Astrocyte (in vitro differentiated cells and primary cell): ENCODE measurements at places on chromosomes 7 and 10.
A peak's percentile ranks its signal among the peaks of the same experiment; 100 is the strongest.

- DNase-seq: no peak
Measured at GRCh38 chr7:27091105-27091504, 4.7 kb downstream of the HOXA1 start.

DNA sequence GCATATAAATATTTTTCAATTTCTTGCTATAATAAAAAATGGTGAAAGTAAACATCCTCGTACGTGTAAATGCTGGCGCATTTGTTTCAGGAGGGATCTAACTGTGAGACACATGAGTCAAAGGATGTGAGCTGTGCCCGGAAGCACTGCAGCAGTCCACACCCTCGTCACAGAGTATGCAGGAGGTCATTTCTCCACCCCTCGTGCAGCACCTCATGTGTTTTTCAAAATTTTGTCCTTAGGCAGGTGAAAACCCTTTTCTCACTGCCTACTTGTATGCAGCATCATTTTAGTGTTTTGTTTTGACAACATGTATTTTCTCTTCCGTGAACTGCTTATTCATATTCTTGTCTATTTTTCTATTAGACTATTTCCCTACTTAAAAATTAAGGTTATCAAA lies 162.7 kb downstream of the AVL9 start:
- peak; percentile 45 for DNase-seq

DNA sequence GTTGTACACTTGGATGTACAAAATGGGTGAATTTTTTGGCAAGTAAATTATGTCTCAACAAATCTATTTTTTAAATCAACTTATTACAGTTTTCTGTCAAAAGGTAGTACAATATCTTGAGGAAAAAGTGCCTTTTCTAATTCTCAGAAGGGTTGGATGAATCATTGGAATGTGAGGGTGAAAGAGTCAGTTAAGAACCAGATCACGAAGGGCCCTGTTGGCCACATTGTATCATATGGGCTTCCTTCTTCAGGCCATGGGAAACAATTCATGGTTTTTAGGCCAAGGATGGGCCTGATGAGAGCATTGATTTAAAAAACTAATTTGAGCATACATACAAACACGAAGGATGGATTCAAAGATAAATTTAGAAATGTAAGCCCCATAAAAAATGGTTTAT lies 503.7 kb downstream of the TNS3 start:
- DNase-seq: peak; percentile 40

GRCh38 chr7:93232673-93233018 lies 480 bp downstream of the VPS50 start:
- DNase-seq: no peak

DNA sequence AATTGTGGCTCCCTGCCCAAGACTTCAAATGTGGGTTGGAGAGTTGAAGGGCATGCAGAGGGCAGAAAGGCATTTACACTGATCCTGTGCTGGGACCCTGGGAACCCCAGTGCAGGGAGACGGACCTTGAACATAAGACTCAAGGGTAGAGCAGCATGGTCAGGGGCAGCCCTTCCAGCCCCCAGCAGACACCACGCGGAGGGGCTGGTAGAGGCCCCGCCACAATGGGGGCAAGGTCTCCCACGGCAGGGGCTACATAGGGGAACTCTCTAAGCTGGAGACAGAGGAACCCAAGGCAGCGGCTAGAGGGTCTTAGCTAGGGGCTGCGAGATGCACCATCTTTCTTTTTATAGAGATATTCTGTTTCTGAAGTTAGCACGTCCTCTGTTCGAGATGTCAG lies 45.2 kb upstream of the EBF3 start:
- no peak for DNase-seq

- DNase-seq: no peak
Measured at GRCh38 chr7:107450970-107451369, 18.9 kb upstream of the GPR22 start.

DNA sequence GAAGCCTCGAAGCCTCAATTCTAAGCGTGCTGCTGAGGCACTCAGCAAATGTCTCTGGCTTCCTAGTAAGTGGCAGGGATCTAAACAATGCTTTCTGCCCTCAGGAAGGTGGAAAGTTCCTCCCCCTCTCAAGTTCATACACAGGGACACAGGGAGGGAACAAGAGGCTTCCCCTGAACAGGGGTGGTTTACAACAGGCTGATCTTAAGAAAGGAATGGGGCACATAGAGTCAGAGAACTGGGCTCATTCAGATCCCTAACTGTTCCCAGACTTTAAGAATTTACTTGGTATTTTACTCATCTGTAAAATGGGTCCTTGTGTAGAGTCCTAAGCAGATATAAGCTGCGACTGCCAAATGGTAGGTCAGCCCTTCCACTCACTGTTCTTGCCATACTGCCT lies 2.5 kb downstream of the TNS3 start:
- DNase-seq: no peak

DNA sequence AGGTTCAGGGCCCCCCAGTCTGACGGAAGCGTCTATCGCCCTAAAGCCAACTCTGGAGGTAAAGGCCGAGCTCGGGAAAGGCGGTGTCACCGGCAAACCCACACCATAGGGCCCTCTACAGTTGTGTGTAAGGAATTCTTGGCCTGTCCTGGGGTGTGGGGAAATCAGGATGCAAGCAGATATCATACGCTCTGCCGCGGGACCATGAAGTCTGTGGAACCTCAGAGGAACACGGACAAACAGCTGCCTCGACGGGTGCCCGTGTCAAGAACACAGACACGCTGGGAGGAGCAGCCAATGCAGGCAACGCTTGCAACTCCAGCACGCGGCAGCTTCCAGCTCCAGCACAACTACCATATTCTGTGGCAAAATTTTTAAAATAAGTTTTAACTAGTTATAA lies 157.9 kb downstream of the DIP2C start:
- DNase-seq: no peak

GRCh38 chr7:32582036-32582435 lies 86.7 kb downstream of the AVL9 start:
- no peak for DNase-seq

DNA sequence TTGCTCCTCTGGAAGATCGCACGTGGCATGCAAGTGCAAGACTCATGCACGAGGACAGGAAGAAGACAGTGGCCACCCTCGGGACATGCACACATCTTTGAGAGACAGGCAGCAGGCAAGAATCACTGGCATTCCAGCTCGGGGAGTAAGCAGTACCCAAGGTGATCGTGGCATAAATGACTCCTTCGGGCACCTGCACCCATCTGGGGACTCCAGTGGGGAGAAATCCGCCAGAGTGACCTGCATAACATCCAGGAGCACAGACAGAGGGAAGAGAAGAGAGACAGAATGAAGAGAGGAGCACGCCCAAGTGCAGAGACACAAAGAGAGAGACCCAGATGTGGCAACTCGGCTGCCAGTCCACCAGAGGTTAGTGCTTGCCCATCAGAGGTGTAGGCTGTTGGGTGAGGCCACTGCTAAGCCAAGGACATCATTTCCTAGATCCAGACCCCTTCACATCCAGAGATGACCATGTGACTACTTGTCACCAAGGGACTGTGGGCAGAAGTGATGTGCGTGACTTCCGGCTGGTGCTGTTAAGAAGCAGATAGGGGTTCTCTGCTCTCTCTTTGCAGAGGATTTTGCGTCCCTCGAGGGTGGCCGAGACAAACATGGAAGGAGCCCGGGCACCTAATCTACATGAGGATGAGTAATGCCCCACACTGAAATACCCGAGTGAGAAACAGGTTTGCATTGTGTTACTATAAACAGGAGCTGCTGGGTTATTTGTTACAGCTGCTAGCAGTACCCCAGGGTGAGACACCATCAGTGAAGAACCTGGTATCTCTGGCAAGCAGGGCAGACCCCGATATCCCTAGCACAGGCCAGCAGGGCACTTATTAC lies 80.6 kb downstream of the VWA2 start:
- DNase-seq: no peak

GRCh38 chr10:36736311-36736710 lies 389.1 kb upstream of the ANKRD30A start:
- DNase-seq: no peak

- DNase-seq: no peak
Measured at GRCh38 chr10:89853781-89854191, 152.4 kb downstream of the KIF20B start.

GRCh38 chr10:102421507-102421756 lies 796 bp downstream of the FBXL15 start:
- DNase-seq: no peak

- DNase-seq: peak; percentile 58
Measured at GRCh38 chr10:102644646-102645387, 538 bp downstream of the TRIM8 start.

- DNase-seq: no peak
Measured at GRCh38 chr10:78300526-78300925, 266.9 kb downstream of the RPS24 start.

DNA sequence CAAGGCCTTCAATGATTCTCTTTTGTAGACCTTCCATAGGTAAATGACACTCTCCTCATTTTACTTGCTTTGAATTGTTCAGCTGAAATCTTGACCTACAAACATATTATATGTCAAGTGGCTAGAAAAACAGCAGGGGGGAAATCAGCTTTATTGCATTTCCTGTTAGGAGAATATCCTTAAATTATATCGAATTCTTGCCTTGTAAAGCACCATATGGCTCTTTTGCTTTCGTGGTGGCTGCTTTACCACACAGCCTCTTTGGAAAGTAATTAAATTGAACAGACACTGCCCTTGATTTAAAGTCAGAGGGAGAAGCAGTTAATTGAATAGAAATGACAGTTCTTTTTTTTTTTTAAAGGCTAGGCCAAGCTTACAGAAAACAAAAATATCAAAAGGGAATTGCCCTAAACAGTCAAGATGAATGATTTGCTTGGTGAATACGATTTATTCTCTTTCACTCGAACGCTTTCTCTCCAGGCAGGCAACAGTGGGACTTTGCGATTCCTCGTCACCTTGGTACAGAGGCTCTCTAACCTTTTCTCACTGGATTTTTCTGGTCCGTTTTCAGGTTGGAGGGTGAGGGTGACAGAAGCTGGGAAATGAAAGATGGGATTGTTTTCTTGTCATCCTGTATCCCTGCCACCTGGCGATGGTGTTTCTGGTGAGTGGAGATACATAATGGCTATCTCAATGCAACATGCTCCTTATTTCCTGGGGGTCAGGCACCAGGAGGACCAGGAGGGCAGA lies 126.0 kb downstream of the GATA3 start:
- no peak for DNase-seq

- DNase-seq: no peak
Measured at GRCh38 chr10:132151951-132152505, 34.7 kb upstream of the DPYSL4 start.

- DNase-seq: no peak
Measured at GRCh38 chr7:136657482-136657921, 210.9 kb upstream of the CHRM2 start.

GRCh38 chr7:28787106-28787505 lies 171.0 kb downstream of the TRIL start:
- DNase-seq: no peak

GRCh38 chr7:44912775-44913347 lies 27.5 kb upstream of the PURB start:
- no peak for DNase-seq

DNA sequence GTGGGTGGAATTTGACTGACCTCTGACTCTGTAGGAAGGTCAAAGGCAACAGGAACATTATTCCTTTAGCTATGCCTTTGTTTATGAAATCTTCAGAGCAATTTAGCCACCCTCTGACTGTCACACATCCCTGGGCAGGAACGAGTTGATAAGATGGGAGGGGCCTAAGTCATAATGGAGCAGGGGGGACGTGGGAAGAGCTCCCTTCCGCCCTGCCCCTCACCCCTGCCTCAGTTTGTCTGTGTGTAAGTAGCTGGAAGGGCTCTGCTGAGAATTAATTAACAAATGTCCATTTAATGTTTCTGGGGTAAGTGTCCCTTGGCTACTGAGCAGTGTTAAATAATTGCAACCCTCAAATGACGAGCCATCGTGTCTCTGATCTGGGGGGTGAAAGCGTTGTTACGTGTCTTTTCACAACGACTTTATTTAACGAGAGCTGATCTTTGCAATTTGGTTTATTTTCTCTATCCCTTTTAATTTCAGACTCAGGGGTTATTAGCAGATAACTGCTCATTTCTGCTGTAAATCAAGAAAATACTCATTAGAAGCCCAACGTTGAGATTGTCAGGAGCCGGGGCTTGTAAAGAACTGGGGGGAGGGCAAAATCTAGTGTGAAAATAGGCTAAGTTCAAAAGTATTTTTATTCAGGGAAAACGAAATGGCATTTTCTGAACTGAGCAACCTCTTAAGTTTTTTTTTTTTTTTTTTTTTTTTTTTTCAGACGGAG lies 12.5 kb upstream of the UNCX start:
- DNase-seq: no peak

- DNase-seq: no peak
Measured at GRCh38 chr10:14186245-14186644, 144.5 kb downstream of the FRMD4A start.

GRCh38 chr7:148929176-148929575 lies 45.1 kb upstream of the EZH2 start:
- DNase-seq: no peak

- no peak for DNase-seq
Measured at GRCh38 chr10:131166486-131166885, 145.0 kb downstream of the TCERG1L start.

- DNase-seq: no peak
Measured at GRCh38 chr7:3655635-3656034, 354.6 kb downstream of the SDK1 start.

DNA sequence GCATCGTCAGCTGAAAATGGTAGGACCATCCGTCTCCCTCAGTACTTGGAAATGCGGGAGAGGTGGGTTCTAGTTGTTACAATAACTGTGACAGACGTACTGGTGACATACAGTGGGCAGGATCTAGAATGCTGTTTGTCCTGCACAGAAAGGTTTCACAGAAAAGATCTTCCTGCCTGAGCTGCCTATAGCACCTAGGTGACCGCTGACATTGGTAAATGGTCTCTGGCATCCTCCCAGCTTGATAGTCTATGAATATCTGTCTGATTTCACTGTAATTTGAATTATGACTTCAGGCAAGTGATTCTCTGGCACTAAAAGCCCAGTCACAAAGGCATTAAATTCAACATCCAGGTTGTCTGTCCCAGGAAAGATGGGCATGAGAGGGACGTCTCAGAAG lies 38.2 kb upstream of the CCDC3 start:
- no peak for DNase-seq

GRCh38 chr10:87545783-87546182 lies 41.1 kb downstream of the MINPP1 start:
- no peak for DNase-seq

- no peak for DNase-seq
Measured at GRCh38 chr7:152867502-152867874, 107.9 kb downstream of the ACTR3B start.

GRCh38 chr7:38321050-38321449 lies 47.6 kb upstream of the TARP start:
- DNase-seq: no peak

GRCh38 chr10:96532523-96532922 lies 18.8 kb upstream of the TLL2 start:
- DNase-seq: no peak

GRCh38 chr10:21487416-21488180 lies 37.9 kb downstream of the SKIDA1 start:
- no peak for DNase-seq

- no peak for DNase-seq
Measured at GRCh38 chr10:29947701-29948060, 111.7 kb downstream of the JCAD start.

DNA sequence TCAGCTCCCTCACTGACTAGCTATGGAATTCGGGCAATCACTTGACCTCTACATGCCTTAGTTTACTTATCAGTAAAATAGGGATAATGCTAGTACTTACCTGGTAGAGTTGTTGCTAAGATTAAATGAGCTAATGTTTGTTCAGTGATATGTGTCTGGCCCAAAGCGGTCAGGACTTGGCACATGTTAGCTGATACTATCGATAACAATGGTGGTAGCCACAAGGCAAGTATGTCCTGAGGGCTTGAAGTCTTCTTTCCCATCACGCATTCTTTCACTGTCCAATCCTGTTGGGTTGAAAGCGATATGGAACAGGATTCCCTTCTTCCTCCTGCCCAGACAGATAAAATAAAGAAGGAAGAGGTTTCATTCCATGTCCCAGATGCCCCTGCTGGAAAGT lies 25.5 kb upstream of the MXI1 start:
- no peak for DNase-seq
